ENCODE measurements at places on chromosomes 6 and 20. TPM values are rescaled to one million over a fixed set of nuclear protein-coding genes. Genes with fewer than 3 reads are reported as not detected.
A peak's percentile ranks its signal among the peaks of the same experiment; 100 is the strongest.

BFSP1 gene
- 0.19 TPM for total RNA-seq

- H3K4me1 ChIP-seq: peaks cover 95% of the 10 kb centered on the region
- peak overlapping the region; percentile 45 for H3K4me3 ChIP-seq
- peak overlapping the region; percentile 99 for H3K27ac ChIP-seq
Measured at GRCh38 chr6:506508-506907, 115.0 kb downstream of the IRF4 start.

DNA sequence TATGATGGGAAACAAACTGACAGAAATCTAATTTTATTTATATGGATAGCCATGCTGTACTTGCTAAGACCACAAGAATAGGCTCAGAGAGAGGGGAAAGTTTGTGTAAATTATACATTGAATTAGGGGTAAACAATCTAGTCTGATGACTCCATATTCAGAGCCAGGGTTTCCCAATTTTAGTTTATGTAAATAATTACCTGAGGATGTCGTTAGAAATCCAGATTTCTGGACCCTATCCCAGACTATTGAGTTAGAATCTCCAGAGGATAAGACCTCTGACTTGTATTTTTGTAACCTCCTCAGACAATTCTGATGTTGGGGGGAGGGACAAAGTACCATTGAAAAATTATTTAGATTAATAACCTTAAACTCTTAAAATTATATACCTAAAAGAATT is 18.3 kb downstream of the ACSS2 start:
- H3K4me1 ChIP-seq: peaks cover 41% of the 10 kb centered on the region
- DNase-seq: no peak
- H3K27ac ChIP-seq: no peak overlapping the region
- no peak overlapping the region for H3K4me3 ChIP-seq
- no peaks in the 10 kb centered on the region for H3K27me3 ChIP-seq
- peaks cover 4% of the 10 kb centered on the region for H3K36me3 ChIP-seq

DNA sequence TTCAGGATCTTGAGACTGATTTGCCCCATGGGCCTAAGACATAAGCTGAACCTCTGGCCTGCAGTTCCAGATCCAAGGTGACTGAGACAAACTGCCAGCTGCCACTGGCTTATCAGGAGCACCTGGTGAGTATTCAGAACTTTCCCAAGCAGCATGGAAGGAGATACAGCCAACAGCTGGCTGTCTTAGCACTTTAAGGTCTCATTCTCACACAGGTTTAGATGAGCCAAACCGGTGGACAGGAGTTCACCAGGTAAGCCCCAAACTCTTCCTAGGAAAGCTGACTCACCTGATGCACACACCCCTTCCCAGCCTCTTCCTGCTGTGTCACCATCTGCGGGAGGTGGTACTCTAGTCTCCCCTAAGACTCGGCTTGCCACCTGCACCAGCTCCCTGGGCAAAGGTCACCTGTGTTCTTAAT is at the start of gene BANF2:
BANF2 (plus strand) TSS at position 36 of the 421 bp plus-strand sequence. CDS start 25,060 bp downstream, outside the sequence.
- H3K36me3 ChIP-seq: no peaks in the 10 kb centered on the region
- no peak within 1 kb of the TSS for H3K4me3 ChIP-seq
- H3K4me1 ChIP-seq: no peaks in the 10 kb centered on the region

OR2H1 gene
- total RNA-seq: not detected

DNA sequence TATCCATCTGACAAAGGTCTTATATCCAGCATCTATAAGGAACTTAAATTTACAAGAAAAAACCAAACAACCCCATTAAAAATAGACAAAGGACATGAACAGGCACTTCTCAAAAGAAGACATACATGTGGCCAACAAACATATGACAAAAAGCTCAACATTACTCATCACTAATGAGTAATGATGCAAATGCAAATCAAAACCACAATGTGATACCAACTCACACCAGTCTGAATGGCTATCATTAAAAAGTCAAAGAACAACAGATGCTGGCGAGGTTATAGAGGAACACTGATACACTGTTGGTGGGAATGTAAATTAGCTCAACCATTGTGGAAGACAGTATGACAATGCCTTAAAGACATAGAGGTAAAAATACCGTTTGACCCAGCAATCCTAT is 13.9 kb downstream of the MACROD2 start:
- H3K4me3 ChIP-seq: no peak overlapping the region
- H3K27me3 ChIP-seq: no peaks in the 10 kb centered on the region
- H3K36me3 ChIP-seq: no peaks in the 10 kb centered on the region
- no peak for DNase-seq

DNA sequence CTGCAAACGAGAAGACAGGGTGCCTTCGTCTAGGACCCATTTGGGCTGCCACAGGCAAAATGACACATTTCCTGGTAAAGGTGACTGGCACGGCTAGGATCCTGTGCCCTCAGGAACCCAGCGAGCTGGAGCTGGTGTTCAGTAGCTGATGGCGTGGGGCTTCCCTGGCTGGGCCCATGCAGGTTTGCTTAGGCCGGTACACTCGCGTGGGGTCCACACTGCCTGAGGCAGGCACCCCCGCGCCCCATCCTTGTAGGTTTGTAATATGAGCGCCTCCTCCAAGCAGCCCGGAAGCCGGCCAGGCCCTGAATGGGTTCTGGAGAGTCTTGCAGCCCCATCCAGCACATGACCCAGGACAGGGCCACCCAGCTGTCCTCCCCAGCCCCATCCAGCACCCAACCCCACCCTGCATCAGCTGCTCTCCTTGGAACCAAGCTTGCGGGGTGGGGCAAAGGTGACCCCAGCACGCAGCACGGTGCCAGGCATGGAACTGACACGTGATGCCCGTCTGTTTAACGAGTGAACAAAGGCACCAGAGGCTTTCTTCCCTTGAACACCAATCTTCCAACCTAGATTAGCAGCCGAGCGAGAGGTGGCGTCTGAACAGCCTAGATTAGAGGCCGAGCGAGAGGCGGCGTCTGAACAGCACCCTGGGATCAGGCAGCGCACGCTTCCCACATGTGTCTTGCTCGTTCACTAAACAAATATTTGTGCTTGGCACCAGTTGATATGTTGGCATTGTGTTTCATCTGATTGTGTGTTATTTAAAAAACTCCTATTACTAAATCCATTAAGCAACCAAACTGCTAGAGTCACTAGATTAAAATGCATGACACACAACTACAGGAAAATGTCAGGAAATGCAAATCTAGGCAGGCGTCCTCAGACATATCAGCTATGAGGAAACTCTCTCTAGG is 112.1 kb downstream of the DLL1 start:
- H3K36me3 ChIP-seq: no peaks in the 10 kb centered on the region
- DNase-seq: no peak
- no peak overlapping the region for H3K4me3 ChIP-seq
- H3K4me1 ChIP-seq: no peaks in the 10 kb centered on the region
- H3K27ac ChIP-seq: no peak overlapping the region
- no peaks in the 10 kb centered on the region for H3K27me3 ChIP-seq

FABP7 gene
- not detected for total RNA-seq

- no peaks in the 10 kb centered on the region for H3K4me1 ChIP-seq
- H3K27me3 ChIP-seq: peaks cover 3% of the 10 kb centered on the region
- no peak overlapping the region for H3K4me3 ChIP-seq
- no peak overlapping the region for H3K27ac ChIP-seq
Measured at GRCh38 chr20:35104685-35105295, 12.2 kb upstream of the TRPC4AP start.

GRCh38 chr20:8749986-8750385 is 318.9 kb upstream of the PLCB4 start:
- no peak overlapping the region for H3K4me3 ChIP-seq
- H3K27ac ChIP-seq: no peak overlapping the region
- no peak for DNase-seq
- H3K36me3 ChIP-seq: no peaks in the 10 kb centered on the region
- no peaks in the 10 kb centered on the region for H3K27me3 ChIP-seq

GRCh38 chr20:29079769-29080690 is 2177.4 kb upstream of the DEFB115 start:
- no peaks in the 10 kb centered on the region for H3K27me3 ChIP-seq
- no peaks in the 10 kb centered on the region for H3K4me1 ChIP-seq
- H3K4me3 ChIP-seq: peak overlapping the region; percentile 66
- peak; percentile 49 for DNase-seq

- no peaks in the 10 kb centered on the region for H3K36me3 ChIP-seq
- no peak overlapping the region for H3K27ac ChIP-seq
- H3K4me1 ChIP-seq: peaks cover 3% of the 10 kb centered on the region
- no peak overlapping the region for H3K4me3 ChIP-seq
- no peak for DNase-seq
Measured at GRCh38 chr20:62572980-62573379, 69.3 kb upstream of the SLCO4A1 start.

FAM209B gene
- 0.64 TPM for total RNA-seq

Measured in activated naive CD4-positive, alpha-beta T cell treated with anti-CD3 and anti-CD28 coated beads for 36 hours (primary cell).